Fibroblast of upper back skin (primary cell): ENCODE measurements at places on chromosomes 6 and 20.

- DNase-seq: peak; percentile 95
Measured at GRCh38 chr20:50837532-50838321, 42.9 kb downstream of the BCAS4 start.

- DNase-seq: no peak
Measured at GRCh38 chr6:4282926-4283325, 147.6 kb upstream of the ECI2 start.

DNA sequence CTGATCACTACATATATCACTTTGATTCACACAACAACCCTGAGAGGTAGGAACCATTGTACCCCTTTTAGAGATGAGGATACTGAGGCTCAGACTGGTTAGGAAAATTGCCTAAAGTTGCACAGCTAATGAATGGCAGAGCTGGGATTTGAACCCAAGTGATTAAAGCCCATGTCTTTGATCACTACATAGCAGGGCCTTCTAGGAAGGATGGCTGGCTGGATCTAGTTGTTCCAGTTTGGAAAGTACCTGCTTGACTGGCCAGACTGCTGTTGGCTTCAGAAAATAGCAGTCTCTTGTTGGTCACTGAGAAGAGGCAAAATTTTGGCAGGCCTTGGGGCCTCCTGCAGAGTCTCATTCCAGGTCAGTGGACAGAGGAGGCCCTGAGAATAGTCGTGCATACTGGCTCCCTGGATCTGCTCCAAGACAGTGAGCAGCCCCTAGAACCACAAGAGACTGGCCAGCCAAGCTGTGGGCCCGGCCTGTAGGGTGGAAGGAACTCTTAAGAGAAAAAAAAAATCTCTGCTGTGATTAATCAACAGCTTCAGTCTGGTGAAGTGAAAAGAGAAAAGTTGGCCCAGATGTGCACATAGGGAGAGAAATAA, 17.5 kb downstream of the PPARD start:
- peak; percentile 92 for DNase-seq

DNA sequence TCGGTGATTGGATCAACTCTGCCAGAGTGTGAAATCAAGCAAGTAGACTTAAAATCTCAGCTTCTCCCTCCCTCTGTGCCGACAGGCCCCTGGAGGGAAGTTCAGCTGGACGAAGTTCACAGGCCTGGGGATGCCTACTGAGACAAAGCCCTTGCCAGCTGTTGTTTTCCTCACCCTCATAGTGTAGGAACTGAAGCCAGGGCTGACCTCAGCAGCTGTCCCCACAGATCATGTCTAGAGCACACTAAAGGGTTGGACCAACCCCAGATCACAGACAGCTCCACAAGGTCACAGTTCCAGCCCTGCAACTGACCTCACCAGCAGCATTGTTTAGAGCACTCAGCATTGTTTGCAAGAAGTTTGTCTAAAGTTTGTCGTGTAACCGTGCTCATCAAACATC, 261.9 kb upstream of the ECI2 start:
- DNase-seq: no peak

DNA sequence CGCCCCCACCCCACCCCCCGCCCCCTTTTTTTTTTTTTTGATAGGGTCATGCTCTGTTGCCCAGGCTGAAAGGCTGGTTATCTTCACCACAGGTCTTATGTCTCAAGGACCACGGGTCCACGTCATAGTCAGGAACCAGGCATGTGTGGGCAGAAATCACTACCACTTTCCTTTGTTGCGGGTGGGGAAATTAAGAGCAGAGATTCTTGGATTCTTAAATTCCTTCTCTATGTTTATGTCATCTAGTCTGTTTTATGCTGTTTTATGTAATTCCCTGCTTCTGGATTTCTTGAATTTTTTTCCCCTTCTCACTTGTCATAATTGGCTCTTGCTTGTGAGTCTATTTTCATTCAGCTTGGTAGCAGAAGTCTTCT, 25.8 kb upstream of the PLCG1 start:
- no peak for DNase-seq

GRCh38 chr6:35804996-35805736, at the start of gene LHFPL5:
TSS of gene LHFPL5 (plus strand) at chr6:35805352. CDS start at chr6:35805671, 319 bp downstream.
- DNase-seq: peak; percentile 19

- no peak for DNase-seq
Measured at GRCh38 chr6:105909106-105909505, 177.0 kb upstream of the PRDM1 start.

DNA sequence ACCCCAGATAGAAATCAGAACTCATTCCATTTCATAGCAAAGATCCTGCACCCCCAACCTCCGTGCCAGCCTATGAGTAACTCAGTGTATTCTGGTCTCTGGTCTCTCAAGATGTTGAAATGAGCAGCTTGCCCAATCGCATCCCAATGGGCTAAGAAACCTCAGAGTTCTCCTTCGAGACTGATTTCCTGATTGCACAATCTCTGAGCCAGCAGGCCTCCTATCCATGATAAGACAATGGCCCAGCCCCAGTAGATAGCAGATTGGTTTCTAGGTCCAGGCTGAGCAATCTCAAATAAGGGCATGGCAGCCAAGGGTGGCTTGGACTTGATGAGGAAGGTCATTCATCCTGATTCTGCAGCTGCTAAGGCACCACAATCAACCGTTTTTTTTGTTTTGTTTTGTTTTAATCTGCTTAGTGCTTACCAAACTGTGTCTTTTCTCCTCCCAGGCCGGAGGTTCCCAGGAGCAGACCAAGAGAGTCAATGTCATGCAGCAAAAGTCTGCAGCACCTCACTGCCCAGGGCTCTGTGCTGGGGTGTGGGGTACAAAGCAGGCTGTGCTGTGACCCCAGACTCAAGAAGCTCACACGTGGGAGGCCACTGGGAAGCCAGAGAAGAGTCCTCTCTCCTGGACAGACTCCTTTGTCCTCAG, 125.1 kb upstream of the NXT1 start:
- peak; percentile 66 for DNase-seq

DNA sequence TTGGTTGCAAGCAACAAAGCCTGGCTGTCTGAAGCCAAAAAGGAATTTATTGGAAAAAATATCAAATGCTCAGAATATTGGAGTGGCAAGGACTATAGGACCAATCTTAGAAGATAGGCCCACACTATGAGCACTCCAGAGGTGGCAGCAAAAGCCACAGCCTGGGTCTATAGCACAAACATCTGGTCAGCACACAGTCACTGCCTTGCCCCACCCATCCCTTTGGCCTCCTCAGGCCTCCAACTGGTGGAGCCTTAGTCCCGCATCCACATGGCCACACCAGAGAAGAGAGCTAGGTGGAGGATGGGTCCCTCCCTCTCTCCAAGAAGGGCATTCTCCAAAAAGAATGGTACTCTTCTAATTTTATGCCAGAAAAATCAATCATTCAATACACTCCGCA, 14.0 kb downstream of the NUDT3 start:
- DNase-seq: no peak

GRCh38 chr6:32551410-32551809, 21.3 kb upstream of the HLA-DRB5 start:
- DNase-seq: no peak

- no peak for DNase-seq
Measured at GRCh38 chr6:23503173-23503572, 622.8 kb upstream of the NRSN1 start.

DNA sequence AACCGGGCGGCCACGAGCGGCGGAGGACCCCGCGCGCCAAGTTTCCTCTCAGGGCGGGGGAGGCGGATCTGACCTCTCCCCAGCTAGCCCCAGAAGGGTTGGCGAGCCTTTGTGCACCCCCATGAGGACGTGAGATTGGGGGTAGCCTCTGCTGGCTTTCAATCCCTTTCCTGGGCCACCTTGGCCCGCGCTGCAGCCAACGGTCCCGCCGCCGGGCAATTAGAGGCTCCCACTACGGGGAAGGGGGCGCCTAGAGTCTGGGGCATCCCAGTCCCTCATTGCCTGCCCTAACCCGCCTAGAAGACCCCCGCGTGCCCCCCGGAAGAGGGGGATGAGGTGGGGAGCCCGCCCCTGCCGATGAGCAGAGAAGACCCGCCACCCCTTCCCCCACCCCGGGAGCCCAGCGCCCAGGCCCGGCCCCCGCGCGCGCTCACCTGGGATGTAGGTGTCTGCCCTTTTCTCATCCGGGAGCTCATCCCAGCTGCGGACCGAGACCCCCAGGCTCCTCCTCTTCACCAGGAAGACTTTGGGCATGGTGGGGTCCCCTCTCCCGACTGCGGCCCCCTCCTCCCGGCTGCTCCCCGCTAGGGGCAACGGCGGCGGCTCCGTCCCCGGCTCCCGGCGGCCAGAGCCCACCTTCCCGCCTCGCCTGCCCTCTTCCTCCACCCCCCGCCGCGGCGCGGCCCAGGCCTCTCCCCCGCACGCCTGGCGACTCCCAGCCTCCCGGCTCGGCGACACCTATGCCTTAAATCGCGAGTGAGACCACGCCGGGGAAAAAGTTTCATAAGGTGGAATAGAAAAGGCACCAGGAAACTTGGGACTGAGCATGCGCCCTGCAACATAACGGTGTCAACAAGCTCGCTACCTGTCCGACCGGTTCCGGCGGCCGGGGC, at the start of gene OVOL2:
Gene OVOL2, minus strand, starts transcription at position 816 of the 893 bp plus-strand sequence. Its CDS starts 282 bp downstream, at position 534.
- no peak for DNase-seq

DNA sequence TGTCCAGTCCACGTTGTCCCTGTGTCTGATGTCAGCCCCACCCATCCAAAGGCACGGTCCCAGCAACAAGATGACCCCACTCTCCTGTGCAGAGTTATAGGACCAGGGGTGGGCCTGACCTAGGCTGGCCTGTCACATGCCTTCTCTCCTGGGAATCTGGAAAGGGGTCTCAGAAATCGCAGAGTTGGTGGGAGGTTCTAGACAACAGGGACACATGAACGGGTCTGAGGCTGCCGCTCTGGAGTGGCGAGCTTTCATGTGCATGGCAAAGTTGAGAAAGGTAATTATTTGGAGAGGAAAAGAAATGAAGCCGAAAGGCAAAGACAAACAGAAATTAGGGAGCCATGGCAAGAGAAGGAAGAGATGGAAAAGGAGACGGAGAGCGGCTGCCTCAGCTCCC, 29.5 kb downstream of the BFSP1 start:
- DNase-seq: no peak

DNA sequence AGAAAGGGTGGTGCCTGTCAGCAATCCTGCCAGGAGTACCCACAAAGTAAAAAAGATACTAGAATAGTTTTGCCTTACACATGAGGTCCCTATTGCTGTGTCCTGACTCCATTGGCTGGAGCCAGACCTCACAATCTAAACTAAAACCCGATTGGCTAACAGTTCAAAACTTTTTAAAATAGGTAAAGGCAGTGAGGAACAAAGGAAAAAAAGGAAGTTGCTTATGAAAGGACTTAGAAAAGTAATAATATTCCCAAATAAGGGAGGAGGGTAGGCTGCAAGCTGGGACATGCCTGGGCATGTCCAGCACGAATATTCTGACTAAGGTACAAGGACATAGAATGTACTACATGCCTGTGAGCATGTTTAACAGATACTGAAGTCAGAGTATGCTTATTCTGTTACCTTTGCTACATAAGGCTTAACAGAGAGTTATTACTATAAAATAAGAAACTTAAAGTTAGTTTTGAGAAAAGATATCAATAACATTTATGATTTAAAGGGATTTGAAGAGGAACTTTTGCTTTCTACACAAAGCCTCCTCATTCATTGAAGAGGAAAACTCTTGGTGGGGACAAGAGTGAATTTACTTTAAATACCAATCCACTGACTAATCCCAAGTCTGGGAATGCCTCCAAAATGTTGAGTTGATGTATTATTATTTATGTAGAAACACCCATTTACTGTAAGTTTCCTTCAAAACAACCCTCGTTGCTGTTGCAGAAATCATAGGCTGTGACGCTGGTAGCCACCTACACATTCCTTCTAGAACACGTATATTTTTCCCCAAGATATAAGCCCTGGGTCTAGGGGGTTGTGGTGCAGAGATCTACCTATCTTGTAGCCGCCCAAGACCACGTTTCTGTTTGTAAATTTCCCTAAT, 8.2 kb upstream of the MTHFD1L start:
- peak; percentile 99 for DNase-seq

GRCh38 chr20:45345104-45345936, 2.9 kb downstream of the SDC4 start:
- DNase-seq: no peak

DNA sequence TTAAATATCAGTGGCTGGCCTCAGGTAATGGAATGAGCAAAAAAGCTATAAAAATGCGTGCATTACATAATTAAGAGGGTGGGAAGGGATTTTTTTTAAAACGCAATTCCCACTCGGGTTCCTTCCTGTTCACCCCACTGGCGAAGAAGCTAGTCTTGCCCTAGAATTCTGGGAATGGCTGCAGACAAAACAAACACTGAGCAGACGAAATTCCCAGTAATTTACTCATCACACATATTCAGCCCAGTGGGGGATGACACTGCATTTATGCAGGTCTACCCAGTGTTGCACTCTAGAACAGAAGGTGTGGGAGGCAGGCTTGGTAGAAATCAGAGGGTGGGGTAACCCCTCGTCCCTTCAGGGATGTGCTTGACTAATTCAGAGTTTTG, 2695.0 kb upstream of the DEFB115 start:
- peak; percentile 86 for DNase-seq

DNA sequence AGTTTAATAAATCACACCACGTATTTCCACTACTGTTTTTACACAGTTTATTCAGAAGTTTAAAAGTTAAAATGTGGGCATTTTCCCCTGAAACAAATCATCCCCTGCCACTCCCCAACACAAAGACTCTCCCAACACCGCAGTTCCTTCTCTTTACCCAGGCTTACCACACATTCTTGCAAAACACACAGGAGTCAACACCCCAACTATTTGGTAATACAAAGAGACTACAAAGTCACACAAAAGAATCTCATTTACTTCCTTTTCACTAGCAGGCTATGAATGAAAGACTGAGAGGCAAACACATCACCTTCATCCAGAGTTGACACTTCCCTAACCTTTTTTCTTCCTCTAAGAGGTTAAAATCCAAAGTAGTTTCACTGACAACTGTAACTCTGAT, 51.1 kb downstream of the KCTD20 start:
- no peak for DNase-seq

DNA sequence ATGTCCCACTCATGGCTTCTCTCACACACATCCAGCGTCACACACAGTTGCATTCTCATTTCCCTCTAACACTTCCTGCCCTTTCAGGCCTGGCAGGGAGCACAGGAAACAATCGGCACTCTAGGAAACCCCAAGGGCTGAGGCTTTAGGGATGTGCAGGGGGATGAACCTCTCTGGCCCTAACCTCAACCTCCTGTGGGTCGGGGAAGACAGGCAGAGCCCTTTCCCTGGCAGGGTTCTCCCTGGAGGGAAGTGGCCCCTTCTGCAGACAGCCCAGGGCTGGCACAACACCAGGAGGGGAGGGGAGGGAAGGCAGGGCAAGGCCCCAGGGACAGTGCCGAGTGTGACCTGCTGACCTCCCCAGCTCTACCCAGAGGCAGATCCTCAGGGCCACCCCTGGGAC, 2.7 kb downstream of the TEAD3 start:
- no peak for DNase-seq

DNA sequence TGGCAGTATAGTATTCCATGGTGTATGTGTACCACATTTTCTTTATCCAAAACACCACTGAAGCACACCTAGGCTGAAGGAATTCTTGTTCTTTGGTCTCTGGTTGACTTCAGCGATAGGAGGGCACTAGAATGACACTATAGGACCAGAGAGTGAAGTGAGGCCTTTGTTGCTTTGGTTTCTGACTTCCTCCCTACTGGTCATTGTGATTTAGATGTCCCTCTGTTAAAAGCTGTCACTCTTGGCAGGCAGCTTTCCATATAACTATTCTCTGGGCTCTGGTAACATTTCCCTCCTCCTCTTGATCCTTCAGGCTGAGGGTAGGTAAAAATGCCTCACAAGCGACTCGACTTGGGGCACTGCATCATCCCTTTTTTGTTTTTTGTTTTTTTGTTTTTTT, 236.3 kb downstream of the MAFB start:
- no peak for DNase-seq
